GM12865 (cell line): ENCODE measurements at places on chromosomes 5 and 9.

DNA sequence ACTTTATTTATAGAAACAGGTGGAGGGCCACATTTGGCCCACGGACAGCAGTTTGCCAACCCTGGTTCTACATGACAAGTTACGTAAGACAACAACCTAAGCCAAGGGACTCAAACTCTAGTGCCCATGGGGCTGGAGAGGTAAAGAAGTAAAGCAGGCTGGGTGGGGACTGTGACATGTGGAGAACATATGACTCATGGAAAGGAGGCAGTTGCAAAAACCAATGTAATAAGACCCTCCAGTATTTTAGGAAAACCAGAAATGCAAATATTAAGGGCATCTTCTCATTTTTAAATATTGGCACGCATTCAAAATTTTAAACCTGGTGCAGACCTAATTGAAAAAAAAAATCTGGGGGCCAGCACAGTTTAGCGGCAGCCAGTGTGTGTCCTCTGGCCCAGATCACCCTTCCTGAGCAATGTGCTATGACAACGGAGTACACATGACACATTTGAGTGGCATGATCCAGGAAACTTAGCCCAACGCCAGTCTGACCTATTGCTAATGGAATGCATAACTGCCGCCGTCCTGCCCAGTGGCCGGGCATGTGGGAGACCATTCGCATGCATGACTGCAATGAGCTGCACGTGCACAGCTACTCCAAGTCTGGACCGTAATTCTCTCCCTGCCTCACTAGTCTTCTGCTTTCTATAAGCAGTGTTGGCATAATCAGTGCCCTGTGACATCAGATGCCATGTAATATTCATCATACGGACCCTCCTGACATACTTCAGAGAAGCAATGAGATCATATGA lies 97.2 kb downstream of the SH3TC2 start:
- DNase-seq = no peak

GRCh38 chr9:79152306-79152705 lies 419.5 kb upstream of the TLE4 start:
- DNase-seq = no peak

DNA sequence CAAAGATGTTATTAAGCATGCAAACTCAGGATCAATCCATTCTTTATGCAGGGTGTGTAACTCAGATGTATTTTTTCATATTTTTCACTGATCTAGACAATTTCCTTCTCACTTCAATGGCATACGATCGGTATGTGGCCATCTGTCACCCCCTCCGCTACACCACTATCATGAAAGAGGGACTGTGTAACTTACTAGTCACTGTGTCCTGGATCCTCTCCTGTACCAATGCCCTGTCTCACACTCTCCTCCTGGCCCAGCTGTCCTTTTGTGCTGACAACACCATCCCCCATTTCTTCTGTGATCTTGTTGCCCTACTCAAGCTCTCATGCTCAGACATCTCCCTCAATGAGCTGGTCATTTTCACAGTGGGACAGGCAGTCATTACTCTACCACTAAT lies 435 bp downstream of the OR1J4 start:
- no peak for DNase-seq

DNA sequence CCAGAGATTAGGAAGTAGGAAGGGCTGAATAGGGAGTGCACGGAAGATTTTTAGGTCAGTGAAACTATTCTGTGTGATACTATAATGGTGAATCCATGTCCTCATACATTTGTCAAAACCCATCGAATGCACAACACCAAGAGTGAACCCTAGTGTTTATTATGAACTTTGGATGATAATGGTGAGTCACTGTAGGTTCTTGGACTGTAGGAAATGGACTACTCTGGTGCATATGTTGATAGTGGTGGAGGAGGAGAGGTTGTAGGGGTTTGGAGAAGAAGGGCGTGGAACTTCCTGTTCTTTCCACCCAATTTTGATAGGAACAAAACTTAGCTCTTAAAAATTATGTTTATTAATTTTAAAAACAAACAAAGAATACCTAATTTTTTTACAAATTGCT lies 14.3 kb downstream of the CTSL start:
- DNase-seq = no peak

DNA sequence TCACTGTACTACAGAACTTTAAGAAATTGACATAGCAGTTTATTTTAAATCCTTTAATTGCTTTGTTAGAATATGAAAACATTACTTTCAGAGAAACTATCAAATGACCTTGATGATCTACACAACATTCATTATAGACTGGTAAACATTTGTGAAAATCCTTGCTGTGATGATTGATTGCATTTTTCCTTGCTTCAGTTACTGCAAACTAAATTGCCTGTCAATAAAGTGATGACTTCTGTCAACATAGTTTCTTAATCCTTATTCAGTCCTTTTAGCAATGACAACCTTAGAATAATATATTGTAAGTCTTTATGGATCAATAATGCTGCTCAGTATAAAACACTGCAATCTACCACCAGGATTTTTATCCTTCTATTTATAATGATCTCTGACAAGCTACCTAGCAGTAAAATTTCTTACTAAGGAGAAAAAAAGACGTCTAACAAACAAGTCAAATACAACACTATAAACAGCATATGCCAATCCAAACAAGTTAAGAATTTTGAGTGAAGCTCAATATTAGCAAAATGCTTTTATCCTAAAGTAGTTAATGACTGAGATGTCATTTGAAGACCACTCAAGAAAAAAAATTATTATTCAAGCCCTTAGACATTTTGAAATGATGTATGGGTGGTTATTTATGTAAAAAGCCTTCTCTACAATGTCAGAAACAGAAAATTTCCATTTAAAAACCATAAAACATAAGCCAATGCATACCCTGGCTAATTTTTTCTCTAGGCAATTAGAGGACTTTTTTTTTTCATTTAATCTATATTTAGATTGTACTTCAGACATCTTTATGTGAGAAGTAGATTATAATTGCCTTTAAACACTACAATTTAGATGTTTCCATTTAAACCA lies 105.5 kb downstream of the FBXL17 start:
- no peak for DNase-seq

DNA sequence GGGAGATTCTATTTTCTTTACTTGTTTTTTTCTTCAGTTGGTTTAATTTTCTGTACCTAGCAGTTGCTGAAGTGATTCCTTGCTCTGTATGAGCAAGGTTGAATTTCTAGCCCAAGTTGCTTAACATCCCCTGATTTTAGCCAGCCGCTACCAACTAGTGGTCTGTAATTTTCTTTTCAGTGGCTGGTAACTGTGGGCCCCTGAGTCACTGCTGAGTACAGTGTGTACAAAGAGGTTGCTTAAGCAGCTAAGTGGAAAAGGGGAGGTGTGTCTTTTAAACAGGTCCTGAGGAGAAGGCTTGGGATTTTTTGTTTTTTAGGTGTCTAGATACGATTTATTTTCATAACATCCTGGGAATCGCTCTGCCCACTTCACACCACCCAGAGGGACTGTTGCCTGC lies 254.7 kb downstream of the NR3C1 start:
- no peak for DNase-seq

DNA sequence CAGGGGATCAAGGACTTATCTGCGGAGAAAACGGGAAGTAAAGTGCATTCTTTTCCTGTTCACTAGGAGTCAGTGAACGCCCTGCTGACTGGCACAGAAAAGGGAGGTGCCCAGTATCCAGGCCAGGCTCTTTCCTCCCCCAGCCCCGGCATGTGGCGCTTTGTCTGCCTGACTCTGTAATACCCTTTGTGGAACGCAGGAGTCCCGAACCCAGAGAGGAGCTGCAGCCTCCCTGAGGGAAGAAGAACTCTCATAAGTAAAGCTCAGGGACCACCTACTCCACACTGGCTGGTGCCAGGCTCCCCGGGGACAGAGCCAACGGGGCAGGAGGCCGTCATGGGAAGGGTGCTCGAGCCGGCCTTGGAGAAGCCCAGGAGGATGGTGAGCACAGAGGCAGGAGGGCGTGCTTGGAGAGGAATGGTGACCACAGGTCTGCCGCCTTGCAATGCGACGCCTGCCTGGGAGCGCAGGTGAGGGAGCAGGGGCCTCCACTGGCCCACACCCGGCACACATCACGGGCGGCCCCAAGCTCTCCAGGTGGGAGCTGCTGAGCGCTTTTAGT lies 31.5 kb downstream of the VAV2 start:
- DNase-seq = no peak

GRCh38 chr5:120817044-120817985 lies 353.2 kb downstream of the PRR16 start:
- peak; percentile 5 for DNase-seq
